ENCODE measurements at places on chromosomes 13 and 19.

DNA sequence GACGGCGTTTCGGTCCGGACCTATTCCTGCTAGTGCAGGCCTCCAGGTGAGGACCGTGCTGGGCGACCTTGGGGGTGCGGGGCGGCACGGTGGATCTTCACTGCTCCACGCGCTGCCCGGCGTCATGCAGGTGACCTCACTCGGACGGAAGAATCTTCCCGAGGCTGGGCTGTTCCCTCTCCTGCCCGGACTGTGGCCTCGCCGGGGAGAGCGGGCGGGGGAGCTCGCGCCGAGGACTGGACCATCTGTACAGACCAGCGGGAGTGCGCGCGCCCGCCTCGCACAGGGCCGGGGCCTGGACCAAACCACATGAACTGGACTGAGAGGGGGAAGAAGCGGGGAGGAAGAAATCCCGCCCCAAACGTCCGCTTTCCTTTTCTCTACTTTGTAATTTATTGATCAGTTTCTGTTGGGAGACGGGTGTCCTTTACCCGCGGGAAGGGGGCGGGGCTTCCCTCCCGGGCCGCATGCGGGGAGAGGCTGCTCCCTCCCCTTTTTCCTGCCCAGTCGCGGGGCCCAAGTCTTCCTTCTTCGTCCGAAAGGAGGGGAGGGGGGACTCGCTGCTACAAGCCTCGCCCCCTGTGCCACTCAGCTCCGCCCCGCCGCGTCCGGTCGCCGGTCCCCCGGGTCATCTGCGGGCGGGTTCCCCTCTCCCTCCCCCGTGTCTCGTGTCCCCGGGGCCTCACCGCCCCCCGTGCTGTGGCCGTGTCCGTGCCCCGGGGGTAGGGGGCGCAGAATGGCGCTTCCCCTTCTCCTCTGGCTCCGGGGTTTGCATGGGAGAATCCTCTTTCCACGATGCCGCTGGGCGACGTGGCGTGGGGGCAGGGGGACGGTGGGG is 4.9 kb downstream of the HRC start:
- DNase-seq, result peak; percentile 78

GRCh38 chr19:17370026-17370587 is 7.0 kb downstream of the PLVAP start:
- peak; percentile 94 for DNase-seq

- DNase-seq, result no peak
Measured at GRCh38 chr19:8221161-8221560, 12.0 kb downstream of the CERS4 start.

- DNase-seq, result peak; percentile 53
Measured at GRCh38 chr19:46932346-46932745, 71.5 kb downstream of the ARHGAP35 start.

DNA sequence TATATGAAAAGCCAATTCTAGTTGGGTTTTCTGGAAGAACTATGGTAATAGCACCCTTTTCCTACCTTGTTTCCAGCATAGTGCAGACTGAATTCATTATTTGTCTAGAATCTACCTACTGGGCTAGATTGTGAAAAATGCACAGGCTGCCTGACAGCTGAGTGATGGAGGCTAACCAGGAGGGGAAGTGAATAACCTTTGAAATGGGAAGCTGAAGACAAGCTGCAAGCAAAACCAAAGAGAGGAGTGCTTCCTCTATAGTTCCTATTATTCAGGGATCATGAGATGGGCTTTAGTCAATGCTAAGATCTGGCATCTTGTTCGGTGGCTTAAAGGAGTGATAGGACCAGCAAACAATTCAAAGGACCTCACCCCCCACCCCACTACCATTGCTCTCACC is 26.9 kb downstream of the MZT1 start:
- no peak for DNase-seq

- DNase-seq, result no peak
Measured at GRCh38 chr19:29893606-29894284, 48.3 kb upstream of the URI1 start.
